ENCODE measurements at places on chromosomes 2 and 18. TPM values are rescaled to one million over a fixed set of nuclear protein-coding genes. Genes with fewer than 3 reads are reported as not detected.

- DNase-seq = no peak
- no peaks in the 10 kb centered on the region for H3K36me3 ChIP-seq
- no peaks in the 10 kb centered on the region for H3K4me1 ChIP-seq
- H3K4me3 ChIP-seq = no peak overlapping the region
Observed at GRCh38 chr2:221124532-221125240, 447.4 kb downstream of the EPHA4 start.

DNA sequence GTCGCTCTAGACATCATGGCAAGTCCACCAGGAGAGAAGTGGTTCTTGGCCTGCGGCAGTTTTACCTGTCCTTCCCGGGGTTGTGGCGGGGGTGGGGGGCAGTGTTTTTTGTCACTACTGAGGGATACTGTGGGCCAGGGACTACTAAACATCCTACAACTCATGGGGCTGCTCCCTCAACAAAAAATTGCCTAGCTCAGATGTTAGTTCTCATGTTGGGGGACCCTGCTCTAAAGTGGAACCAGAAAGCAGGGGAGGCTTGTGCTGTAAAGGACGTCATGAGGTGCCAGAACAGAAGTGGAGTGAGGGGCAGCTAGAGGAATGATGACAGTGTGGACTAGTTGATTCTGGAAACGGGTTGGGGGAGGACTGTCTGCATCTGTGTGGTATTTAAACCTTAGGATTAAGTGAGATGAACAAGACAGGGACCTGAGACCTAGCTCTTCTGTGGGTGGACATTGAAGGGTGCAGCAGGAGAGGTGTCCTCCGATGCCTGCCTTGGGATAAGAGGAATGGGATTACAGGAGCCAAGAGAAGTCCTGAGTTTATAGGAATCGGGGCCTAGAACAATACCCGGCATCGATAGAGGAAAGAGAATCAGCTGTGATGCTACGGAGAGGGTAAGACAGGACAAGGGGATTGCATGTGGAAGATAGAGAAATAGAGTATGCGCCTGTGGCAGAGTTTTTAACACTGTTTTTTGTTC lies 2.7 kb downstream of the RPL31 start:
- H3K27ac ChIP-seq = no peak overlapping the region
- no peak overlapping the region for H3K4me3 ChIP-seq
- DNase-seq = no peak
- no peaks in the 10 kb centered on the region for H3K4me1 ChIP-seq
- no peaks in the 10 kb centered on the region for H3K27me3 ChIP-seq

DNA sequence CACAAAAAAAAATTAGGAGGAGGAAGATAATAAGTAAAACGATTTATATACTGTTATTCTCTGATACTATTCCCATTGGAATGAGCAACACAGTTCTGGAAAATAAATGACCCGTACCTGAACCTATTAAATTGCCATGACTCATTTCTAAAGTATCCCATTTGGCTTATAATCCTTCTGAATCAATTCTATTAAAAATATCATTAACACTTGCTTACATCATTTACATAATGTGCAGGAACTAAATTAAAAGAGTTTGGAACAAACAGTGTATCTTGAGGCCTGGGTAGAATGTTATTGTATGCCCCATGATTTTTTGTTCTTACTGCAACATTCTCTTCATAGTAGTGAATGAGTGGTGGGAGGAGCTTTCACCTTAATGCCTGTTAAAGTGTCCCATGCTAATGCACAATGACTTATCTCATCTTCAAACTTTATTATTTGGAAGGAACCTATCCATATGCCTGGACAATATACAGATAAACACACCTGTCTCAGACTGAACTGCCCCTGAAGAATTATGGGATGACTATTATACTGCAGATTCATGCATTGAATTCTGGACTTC lies 549.9 kb upstream of the ACVR2A start:
- no peak overlapping the region for H3K27ac ChIP-seq
- no peaks in the 10 kb centered on the region for H3K27me3 ChIP-seq
- H3K4me3 ChIP-seq = no peak overlapping the region
- no peaks in the 10 kb centered on the region for H3K4me1 ChIP-seq
- H3K36me3 ChIP-seq = no peaks in the 10 kb centered on the region

GRCh38 chr18:1796636-1797035 lies 774.7 kb downstream of the METTL4 start:
- no peak overlapping the region for H3K27ac ChIP-seq
- no peaks in the 10 kb centered on the region for H3K36me3 ChIP-seq
- H3K27me3 ChIP-seq = no peaks in the 10 kb centered on the region
- no peak overlapping the region for H3K4me3 ChIP-seq
- no peak for DNase-seq

- no peak overlapping the region for H3K27ac ChIP-seq
- no peaks in the 10 kb centered on the region for H3K27me3 ChIP-seq
Observed at GRCh38 chr2:216887138-216887537, 27.3 kb upstream of the TNP1 start.

DNA sequence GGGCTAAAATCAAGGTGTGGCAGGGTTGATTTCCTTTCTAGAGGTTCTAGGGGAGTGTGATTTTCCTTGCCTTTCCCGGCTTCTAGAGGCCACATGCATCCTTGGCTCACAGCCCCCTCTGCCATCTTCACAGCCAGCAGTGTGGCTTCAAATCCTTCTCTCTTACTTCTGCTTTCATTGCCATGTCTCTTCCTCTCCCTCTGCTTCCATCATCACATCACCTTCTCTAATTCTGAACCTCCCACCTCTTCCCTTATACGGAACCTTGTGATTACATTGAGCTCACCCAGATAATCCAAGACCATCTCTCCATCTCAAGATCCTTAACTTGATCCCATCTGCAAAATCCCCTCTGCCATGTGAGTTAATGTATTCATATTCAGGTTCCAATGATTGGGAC lies 56.2 kb upstream of the RMDN2 start:
- no peak overlapping the region for H3K4me3 ChIP-seq
- H3K4me1 ChIP-seq = peaks cover 4% of the 10 kb centered on the region
- no peak for DNase-seq
- H3K27me3 ChIP-seq = no peaks in the 10 kb centered on the region

Gene B3GNT7
- total RNA-seq = 6.7 TPM

GRCh38 chr2:71243634-71244301 lies 16.9 kb upstream of the PAIP2B start:
- H3K27me3 ChIP-seq = peaks cover 3% of the 10 kb centered on the region
- no peak overlapping the region for H3K4me3 ChIP-seq
- no peaks in the 10 kb centered on the region for H3K4me1 ChIP-seq
- DNase-seq = no peak
- H3K36me3 ChIP-seq = no peaks in the 10 kb centered on the region

Gene REG3G
- total RNA-seq = 0.96 TPM

Gene ALPP
- total RNA-seq = not detected

GRCh38 chr2:57598551-57598950 lies 448.1 kb upstream of the VRK2 start:
- H3K4me1 ChIP-seq = no peaks in the 10 kb centered on the region
- no peak overlapping the region for H3K27ac ChIP-seq
- H3K36me3 ChIP-seq = no peaks in the 10 kb centered on the region
- no peak overlapping the region for H3K4me3 ChIP-seq

Gene UGT1A8
- total RNA-seq = not detected

Gene ICOS
- total RNA-seq = not detected

DNA sequence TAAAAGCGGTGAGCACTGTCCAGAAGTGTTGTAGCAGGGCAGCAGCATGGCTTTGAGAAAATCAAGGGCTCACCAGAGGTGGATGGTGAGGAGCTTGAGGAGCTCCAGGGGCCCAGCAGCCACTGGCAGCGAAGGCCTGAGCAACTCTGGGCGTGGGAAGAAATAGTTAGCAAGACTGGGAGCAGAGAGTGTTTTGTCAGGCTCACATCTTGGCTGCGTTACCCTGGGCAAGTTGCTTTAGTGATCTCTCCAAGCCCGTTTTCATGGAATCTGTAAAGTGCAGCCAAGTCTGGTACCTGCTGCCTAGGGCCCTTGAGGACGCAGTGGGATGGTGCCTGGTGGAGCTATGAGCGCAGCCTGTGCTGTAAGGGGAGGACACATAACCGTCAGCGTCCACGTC lies 78.3 kb downstream of the SH3BP4 start:
- H3K4me3 ChIP-seq = no peak overlapping the region
- DNase-seq = no peak
- H3K36me3 ChIP-seq = no peaks in the 10 kb centered on the region

- H3K4me1 ChIP-seq = no peaks in the 10 kb centered on the region
- no peak overlapping the region for H3K27ac ChIP-seq
- no peak for DNase-seq
- H3K27me3 ChIP-seq = no peaks in the 10 kb centered on the region
Observed at GRCh38 chr2:218811382-218811781, 20.2 kb downstream of the PRKAG3 start.

GRCh38 chr2:134539981-134540380 lies 178.8 kb downstream of the TMEM163 start:
- H3K27ac ChIP-seq = no peak overlapping the region

Gene LCT
- not detected for total RNA-seq

Gene CXCR4
- 23.7 TPM for total RNA-seq

Gene NEB
- 1.6 TPM for total RNA-seq

GRCh38 chr2:46943881-46944798 lies 28.5 kb upstream of the MCFD2 start:
- no peak for DNase-seq
- no peaks in the 10 kb centered on the region for H3K27me3 ChIP-seq
- H3K4me3 ChIP-seq = no peak overlapping the region
- no peak overlapping the region for H3K27ac ChIP-seq
- H3K36me3 ChIP-seq = no peaks in the 10 kb centered on the region

Gene CRYGC
- total RNA-seq = not detected

Gene STAT4
- total RNA-seq = 7.7 TPM

GRCh38 chr2:39875182-39875913 lies 96.3 kb upstream of the THUMPD2 start:
- H3K27me3 ChIP-seq = no peaks in the 10 kb centered on the region
- peak; percentile 70 for DNase-seq
- no peak overlapping the region for H3K27ac ChIP-seq

GRCh38 chr18:10798727-10799550 lies 273.1 kb downstream of the NAPG start:
- no peak overlapping the region for H3K4me3 ChIP-seq
- no peaks in the 10 kb centered on the region for H3K27me3 ChIP-seq
- no peaks in the 10 kb centered on the region for H3K36me3 ChIP-seq
- no peak for DNase-seq
- no peak overlapping the region for H3K27ac ChIP-seq

GRCh38 chr2:65654496-65654895 lies 222.1 kb upstream of the SPRED2 start:
- no peaks in the 10 kb centered on the region for H3K4me1 ChIP-seq
- no peaks in the 10 kb centered on the region for H3K36me3 ChIP-seq
- no peak for DNase-seq

Gene CFAP65
- not detected for total RNA-seq

GRCh38 chr18:76978616-76979015 lies 154.0 kb downstream of the MBP start:
- no peak overlapping the region for H3K4me3 ChIP-seq
- no peak for DNase-seq
- no peaks in the 10 kb centered on the region for H3K36me3 ChIP-seq
- no peaks in the 10 kb centered on the region for H3K4me1 ChIP-seq
- no peaks in the 10 kb centered on the region for H3K27me3 ChIP-seq
- H3K27ac ChIP-seq = no peak overlapping the region

Gene LRRC30
- not detected for total RNA-seq

Gene RFX8
- total RNA-seq = 0.96 TPM

Gene TBR1
- total RNA-seq = not detected

DNA sequence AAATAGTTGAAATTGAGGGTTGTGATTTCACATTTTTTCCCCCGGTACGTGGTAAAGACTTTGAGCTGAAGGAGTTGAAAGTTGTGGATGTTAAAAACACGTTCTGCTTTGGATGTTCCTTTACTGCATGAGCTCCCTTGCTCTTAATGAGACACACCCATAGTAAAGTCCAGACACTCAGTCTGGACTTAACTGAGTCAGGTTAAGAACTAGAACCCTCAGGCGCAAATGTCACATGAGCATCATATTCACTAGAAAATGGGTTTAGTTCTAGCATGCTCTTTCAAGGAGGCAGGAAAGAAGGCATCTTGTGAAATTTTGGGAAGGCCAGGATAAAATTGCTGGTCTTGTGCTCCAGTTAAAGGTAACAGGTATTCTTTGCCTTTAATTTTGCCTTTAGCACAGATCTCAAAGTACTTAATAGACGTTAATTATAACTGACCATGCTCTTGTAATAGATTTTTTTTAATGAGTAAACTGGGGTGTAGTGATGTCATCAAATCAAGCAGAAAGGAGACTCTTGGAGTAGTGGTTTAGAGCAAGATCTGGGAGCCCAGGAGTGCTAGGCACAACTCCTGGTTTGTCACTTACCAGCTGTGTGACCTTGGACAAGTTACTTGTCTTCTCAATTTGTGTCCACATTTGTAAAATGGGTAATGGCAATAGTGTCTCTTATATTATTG lies 20.6 kb downstream of the ITGA6 start:
- peaks cover 3% of the 10 kb centered on the region for H3K27me3 ChIP-seq
- no peak overlapping the region for H3K27ac ChIP-seq
- DNase-seq = no peak
- H3K36me3 ChIP-seq = no peaks in the 10 kb centered on the region

- H3K4me3 ChIP-seq = peak overlapping the region; percentile 72
- peak overlapping the region; percentile 80 for H3K27ac ChIP-seq
- H3K36me3 ChIP-seq = no peaks in the 10 kb centered on the region
- H3K4me1 ChIP-seq = no peaks in the 10 kb centered on the region
- H3K27me3 ChIP-seq = no peaks in the 10 kb centered on the region
- no peak for DNase-seq
Observed at GRCh38 chr2:206158563-206159345, 490 bp downstream of the NDUFS1 start.

- no peaks in the 10 kb centered on the region for H3K27me3 ChIP-seq
- H3K36me3 ChIP-seq = no peaks in the 10 kb centered on the region
- H3K4me3 ChIP-seq = no peak overlapping the region
- no peak for DNase-seq
Observed at GRCh38 chr18:23071285-23071684, 64.0 kb upstream of the CABLES1 start.

GRCh38 chr2:141515931-141516330 lies 614.9 kb downstream of the LRP1B start:
- no peaks in the 10 kb centered on the region for H3K27me3 ChIP-seq
- no peaks in the 10 kb centered on the region for H3K4me1 ChIP-seq
- H3K27ac ChIP-seq = no peak overlapping the region
- no peak overlapping the region for H3K4me3 ChIP-seq
- no peaks in the 10 kb centered on the region for H3K36me3 ChIP-seq

DNA sequence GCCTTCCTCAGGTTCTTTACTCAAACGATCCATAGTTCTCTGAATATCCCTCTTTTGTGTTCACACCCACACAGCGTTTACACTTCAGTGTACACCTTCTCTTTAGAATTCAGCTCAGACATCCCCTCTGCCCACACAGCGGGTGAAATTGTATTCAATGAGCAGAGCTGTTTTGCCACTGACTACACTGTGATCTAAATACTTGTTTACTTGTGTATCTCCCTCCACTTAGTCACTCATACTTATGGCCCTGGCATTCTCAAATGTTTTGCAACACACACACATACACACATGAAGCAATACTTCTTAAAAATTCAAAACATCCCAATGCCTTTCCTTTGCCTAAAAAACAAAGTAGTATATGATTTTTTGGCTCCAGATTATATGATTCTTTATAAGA lies 297.1 kb downstream of the TMX3 start:
- no peaks in the 10 kb centered on the region for H3K4me1 ChIP-seq
- H3K4me3 ChIP-seq = no peak overlapping the region
- H3K27ac ChIP-seq = no peak overlapping the region
- no peaks in the 10 kb centered on the region for H3K27me3 ChIP-seq
- H3K36me3 ChIP-seq = no peaks in the 10 kb centered on the region

- no peak overlapping the region for H3K27ac ChIP-seq
- no peak overlapping the region for H3K4me3 ChIP-seq
- H3K4me1 ChIP-seq = no peaks in the 10 kb centered on the region
- peaks cover 2% of the 10 kb centered on the region for H3K36me3 ChIP-seq
- no peaks in the 10 kb centered on the region for H3K27me3 ChIP-seq
Observed at GRCh38 chr2:106205488-106205887, 11.4 kb upstream of the UXS1 start.

Measured in aorta (tissue), 5 donors.